ENCODE measurements at places on chromosomes 12 and 14.

- no peak for DNase-seq
Observed at GRCh38 chr12:541676-542324, 82.1 kb downstream of the B4GALNT3 start.

DNA sequence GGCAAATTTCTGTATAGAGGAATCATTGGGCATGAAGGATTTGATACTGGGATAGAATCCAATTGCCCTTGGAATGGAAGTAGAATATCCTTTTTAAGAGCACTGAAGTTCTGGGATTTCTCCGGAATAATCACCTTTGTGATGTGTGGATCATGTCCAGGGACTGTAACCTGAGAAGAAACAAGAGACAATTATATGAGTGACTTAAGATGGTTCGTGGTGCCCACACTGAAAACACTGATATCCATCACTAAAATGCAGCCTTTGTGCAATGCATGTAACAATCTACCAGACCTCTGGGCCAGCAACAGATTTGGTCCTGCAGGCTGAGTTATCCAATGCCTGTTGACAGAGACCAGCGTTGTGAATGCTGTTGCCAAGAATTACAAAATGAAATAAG is 48.5 kb downstream of the MDM2 start:
- no peak for DNase-seq

GRCh38 chr14:79809849-79810612 is 401.3 kb downstream of the DIO2 start:
- no peak for DNase-seq

GRCh38 chr12:1639538-1639937 is 10.5 kb downstream of the WNT5B start:
- DNase-seq = no peak

- no peak for DNase-seq
Observed at GRCh38 chr14:68664225-68664681, 128.6 kb downstream of the ZFP36L1 start.

DNA sequence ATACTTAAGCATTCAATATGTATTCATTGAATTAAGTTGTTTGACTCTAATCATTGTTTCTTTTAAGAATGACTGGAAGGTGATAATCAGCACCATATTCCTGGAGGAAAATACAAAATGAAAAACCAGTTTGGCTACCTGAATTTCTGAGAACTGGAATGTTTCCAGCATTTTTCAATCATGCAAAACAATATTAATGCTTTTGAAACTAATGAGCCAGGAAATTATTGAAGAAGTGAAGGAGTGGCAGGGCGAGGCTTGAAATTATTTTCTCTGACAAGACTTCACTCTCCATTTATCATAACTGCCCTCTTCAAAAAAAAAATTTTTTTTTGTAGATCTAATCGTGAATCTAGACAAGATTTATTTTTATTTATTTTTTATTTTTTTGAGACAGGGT is 19.0 kb downstream of the TMEM19 start:
- no peak for DNase-seq

- DNase-seq = no peak
Observed at GRCh38 chr14:22479776-22480464, 109.1 kb downstream of the DAD1 start.

DNA sequence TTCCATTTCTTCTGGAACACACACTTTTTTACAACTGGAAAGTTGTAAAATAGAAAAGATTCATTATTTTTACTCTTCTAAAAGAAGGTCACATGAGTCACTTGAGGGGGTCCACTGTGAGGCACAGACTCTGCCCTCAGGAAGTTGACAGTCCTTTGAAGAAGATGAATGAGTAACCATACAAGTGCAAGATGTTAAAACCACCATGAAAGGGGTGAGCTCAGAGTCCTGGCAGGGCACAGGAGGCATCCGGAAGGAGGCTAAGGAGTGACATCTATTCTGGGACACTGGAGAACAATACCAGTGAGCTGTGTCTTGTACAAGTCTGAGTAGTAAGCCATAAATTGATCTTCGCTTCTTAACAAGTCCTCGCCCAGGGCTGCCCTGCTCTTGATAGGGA is 126.0 kb upstream of the FRMD6 start:
- no peak for DNase-seq

DNA sequence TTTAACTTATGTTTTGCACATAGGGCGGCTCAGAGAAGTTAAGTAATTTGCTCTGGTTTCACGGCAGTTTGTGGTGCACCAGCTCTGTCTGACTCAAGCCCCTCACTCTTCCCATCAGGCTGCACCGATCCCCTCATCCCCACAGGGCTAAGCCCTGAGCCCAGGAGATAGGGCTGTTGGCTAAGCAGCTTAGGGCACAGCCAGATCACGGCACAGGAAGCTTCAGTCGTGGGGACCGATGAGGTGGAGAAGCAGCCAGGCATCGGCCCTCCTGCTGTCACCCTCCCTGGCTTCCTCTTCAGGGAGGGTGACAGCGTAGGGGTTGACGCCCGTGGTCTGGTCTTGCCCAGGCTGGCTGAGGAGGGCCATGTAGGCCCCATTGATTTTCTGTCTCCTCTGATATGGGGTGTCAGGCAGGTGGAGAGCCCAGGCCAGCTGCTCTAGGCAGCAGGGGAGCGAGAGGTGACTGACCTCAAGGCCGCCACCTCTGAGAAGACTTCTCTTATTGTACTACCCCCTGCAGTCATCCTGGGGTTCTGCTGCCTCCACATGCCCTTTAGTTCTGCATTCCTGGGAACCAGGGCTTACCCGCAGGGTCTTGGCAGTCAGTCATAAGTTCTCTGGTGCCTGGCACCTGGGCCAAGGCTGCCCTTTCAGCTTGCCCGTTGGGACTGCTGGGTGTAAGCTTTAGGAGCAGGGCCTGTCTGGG is 166.4 kb downstream of the TSPAN9 start:
- DNase-seq = no peak

DNA sequence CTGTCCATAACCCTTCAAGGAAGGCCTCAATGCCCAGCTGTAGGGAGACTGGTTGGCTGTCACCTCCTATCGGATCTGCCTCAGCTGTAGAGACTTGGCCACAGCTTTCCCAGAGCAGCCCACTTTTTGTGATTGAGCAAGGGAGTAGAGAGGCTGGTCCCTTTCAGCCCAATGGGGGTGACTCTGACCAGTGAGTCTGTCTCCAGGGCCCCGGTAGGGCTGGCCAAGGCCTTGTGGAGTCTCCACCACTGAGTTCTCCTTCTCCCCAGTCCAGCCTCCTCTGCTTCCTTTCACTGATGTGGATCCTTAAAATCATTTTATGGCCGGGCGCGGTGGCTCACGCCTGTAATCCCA is 14.5 kb upstream of the HPD start:
- no peak for DNase-seq

GRCh38 chr14:101823511-101824120 is 62.1 kb downstream of the PPP2R5C start:
- no peak for DNase-seq

DNA sequence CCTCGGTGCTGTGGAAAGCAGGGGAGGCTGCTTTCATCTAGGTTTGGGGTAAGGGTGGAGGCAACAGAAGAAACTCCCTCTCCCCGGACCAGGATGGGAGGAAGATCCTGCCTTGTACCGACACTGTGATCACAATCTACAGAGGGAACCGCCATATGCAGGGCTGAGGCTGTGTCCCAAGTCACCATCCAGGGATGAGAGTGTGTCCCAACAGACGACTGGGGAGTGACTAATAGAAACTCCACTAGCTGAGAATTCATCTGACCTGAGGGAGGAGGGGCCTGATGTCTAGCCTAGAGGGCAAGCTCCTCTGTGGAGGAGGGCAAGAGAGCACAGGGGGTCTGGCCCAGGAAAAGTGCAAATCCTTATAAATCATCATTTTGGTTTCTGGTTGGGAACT is 172.4 kb downstream of the CALM1 start:
- DNase-seq = no peak

GRCh38 chr14:90429754-90430153 is 32.9 kb downstream of the CALM1 start:
- DNase-seq = no peak

GRCh38 chr12:116885491-116885890 is 4.2 kb upstream of the HRK start:
- DNase-seq = no peak

- DNase-seq = no peak
Observed at GRCh38 chr14:100212476-100213333, 26.2 kb upstream of the YY1 start.

- no peak for DNase-seq
Observed at GRCh38 chr14:61388173-61388975, 67.0 kb downstream of the PRKCH start.

DNA sequence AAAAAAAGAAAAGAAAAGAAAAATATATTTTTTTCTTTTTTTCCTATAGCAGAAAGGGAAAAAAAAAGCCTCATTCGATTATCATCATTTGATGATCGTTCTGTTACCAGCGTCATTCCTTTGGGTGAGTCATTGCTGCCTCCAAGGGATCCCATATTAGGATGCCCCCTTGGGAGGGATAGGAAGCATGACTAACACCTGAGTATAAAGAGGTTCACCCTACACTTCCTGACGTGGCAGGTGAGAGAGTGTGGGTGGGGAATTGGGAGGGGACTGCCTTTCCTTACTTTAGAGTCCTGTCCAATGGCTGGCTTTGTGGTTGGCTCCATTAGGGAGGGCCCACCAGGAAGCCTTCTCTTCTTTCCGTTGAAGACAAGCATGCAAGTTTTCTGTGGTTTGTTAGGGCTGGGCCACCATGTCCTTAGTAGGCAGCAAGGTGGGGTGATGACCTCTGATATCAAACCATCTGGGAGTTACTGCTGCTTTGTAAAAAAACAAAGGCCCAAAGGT is 56.1 kb upstream of the FUT8 start:
- DNase-seq = no peak

DNA sequence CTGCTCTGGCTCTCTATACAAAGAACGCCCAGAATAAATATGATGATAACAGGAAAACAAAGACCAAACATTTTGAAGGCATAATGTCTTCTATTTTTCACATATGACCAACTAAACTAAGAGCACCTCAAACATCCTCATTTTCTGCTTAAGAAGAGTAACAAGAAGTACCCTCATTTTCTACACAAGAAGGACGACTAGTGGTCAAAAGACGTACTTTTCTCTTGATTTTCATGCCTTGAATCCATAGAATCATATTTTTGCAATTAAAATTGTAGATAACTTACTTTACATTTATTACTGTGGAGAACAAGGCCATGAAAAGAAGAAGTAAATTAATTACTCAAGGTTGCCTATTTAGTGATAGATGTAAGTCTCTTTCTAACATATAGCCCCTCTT is 358.6 kb downstream of the DUSP6 start:
- peak; percentile 74 for DNase-seq

DNA sequence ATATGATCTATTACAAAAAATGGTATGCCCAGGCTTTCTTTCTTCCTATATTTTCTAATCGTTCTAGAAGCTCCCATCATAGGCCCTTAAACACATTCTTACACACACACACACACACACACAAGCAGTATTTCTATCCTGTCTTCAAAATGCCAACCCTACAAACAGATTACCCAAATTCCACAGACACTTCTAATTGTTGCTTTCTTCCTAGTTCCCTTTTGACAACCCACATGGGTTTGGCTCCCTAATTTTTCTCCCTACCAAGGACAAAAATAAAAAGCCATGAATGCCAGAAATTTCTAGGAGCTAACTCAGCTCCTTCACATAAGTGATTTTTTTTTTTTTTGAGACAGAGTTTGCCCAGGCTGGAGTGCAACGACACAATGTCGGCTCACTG is 60.3 kb upstream of the NTF3 start:
- DNase-seq = no peak

DNA sequence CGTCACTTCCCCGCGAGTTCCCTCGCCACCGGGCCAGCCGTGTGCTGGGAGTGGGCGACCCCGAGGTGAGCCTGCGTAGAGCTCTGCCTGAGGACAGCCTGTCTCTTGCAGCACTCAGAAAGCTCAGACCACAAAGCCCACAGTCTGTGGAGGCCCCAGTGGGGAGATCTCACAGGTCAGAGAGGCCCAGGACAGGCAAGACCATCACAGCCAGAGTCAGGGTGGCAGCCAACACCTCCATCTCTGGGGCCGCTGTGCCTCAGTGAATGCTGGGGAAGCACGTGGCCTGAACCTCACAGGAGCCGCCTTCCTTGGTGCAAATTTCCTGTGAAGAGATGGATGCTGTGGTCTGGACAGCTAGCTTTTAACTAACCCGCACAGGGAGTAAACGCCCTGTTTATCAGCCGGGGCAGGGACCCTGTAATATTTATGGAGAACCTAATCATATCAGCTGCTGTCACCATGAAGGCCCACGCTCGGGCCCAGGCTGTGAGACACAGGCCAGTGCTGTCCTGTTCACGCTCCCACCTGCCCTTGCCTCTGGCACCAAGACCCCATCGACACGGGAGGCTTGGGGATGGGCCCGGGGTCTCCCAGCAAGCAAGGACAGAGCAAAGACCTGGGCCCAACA is 56.9 kb downstream of the CDC42BPB start:
- no peak for DNase-seq

GRCh38 chr14:59591641-59592370 is 15.2 kb upstream of the CCDC175 start:
- no peak for DNase-seq

DNA sequence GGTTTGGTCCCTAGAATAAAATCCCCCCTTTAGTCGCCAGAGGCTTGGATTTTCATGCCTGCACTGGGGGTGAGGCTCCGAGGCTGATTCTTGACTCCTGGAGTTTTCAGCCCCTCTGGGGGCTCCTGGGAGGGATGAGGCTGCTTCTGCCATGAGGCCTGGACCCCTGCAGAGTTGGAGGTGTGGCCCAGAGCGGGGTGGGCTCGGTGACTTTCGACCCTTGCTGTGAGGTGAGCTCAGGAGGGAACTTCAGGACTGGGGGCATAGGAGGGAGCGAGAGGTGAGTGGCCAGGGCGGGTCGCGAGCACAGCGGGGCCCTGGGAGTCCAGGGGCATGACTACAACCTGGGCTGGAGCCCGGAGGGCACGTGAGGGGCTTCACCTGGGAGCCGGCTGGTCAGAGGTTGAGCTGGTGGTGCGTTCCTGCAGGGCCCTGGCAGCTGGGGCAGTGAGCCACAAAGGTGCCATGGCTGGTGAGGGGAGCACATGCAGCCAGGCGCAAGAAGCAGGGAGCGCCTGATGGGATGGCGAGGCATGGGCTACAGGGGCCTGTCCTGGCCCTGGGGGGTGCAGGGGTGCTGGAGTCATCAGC is 168.2 kb downstream of the KIF26A start:
- no peak for DNase-seq

GRCh38 chr12:110670161-110670701 is 18.7 kb downstream of the HVCN1 start:
- DNase-seq = no peak

DNA sequence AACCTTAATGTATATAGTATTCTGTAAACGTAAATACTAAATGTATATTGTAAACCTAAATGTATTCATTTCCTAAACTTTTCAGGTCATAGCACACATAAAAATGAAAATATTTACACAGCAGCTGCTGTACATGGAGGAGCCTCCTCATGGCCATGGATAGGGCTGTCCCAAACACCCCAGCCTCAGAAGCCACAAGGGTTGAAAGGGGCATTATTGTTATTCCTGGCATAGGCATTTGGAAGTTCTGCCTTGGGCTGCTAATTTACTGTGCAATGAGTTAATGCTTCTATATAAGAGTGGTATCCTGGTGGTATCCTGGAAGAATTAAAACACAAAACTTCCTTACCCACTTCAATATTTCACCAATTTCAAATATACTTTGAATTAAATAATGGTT is 159.4 kb downstream of the SLC5A8 start:
- DNase-seq = no peak

All from NCI-H1092 treated with DMSO at 0.1 percent for 48 hours (cell line).